ENCODE measurements at places on chromosomes 3 and 15.
A peak's percentile ranks its signal among the peaks of the same experiment; 100 is the strongest.

GRCh38 chr15:28903555-28903954, 17.8 kb downstream of the APBA2 start:
- no peak for DNase-seq

DNA sequence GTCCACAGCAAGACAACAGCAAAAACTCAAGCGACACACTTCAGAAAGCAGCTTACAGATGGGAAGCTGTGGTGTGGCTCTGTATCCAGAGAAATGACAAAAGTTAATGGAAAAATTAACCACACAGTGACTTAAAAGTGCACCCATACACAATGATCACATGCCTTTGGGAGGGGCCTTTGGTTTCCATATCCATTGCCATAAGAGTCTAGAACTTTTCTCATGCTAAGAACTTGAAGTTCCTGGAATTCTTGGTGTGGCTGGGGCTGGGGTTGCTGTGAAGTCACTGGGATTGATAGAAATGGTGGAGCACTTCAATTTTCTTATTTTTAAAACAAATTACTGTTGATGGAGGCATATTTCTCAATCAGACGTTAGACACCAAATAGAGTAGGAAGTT, 108.6 kb upstream of the FEZF2 start:
- no peak for DNase-seq

GRCh38 chr15:77482570-77482969, 61.9 kb downstream of the HMG20A start:
- no peak for DNase-seq

- DNase-seq = no peak
Measured at GRCh38 chr3:59818033-59818918, 768.5 kb upstream of the CFAP20DC start.

DNA sequence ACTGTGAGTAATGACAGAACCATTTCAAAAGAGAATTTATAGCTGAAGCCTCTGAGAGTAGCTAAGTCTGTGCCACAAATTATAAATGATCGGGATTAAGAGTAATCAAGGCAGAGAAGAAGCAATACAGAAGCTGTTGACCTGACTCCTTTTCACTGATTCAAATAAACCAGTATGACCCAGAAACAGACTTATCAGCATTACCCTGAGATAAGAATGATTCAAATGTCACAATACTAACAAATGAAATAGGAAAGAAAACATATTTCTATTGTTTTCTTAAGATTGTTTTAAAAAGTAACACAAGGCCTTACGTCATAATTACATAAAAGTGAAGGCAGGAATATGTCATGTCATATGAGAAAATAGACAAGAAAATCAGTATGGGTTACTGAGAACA, 1534.6 kb downstream of the SI start:
- DNase-seq = no peak

- DNase-seq = no peak
Measured at GRCh38 chr3:142027735-142028134, 121.6 kb downstream of the TFDP2 start.

DNA sequence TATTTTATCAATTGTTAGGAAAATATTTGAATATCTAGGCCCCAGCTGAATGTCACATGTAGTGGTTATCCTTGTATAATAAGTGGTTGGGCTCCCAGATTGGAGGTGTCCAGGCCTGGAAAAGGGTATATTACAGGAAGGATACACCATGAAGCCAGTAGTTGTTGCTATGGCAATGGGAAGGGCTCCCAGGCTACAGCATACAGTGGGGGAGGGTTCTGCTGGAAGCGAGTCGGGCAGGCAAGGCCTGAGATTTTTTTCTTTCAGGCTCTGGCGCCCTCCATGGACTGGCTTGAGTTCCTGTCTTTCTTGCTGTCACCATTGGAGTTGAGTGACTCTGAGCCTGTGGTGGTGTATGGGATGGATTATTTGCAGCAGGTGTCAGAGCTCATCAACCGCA, 8.9 kb downstream of the ECE2 start:
- no peak for DNase-seq

- DNase-seq = no peak
Measured at GRCh38 chr3:128553560-128553959, 60.6 kb upstream of the GATA2 start.

DNA sequence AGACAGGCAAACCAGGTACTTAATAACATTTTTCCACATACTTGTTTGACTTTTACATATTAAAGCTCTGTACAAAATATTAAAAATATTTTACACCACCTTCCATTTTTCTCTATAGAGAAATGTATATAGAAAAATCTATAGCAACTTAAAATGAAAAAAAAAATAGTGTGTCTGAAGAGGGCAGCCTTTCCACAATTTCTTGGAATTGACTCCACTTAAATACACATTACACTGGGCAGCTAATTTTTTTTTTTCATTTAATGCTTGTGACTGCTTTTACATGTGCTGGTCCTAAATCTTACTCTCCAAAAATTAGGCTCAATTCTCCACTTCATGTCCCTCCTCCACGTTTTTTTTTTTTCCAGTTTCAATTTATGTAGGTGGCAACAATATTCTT, 427.0 kb upstream of the RBMS3 start:
- no peak for DNase-seq

- peak; percentile 59 for DNase-seq
Measured at GRCh38 chr3:195106418-195106906, 164.5 kb downstream of the XXYLT1 start.

DNA sequence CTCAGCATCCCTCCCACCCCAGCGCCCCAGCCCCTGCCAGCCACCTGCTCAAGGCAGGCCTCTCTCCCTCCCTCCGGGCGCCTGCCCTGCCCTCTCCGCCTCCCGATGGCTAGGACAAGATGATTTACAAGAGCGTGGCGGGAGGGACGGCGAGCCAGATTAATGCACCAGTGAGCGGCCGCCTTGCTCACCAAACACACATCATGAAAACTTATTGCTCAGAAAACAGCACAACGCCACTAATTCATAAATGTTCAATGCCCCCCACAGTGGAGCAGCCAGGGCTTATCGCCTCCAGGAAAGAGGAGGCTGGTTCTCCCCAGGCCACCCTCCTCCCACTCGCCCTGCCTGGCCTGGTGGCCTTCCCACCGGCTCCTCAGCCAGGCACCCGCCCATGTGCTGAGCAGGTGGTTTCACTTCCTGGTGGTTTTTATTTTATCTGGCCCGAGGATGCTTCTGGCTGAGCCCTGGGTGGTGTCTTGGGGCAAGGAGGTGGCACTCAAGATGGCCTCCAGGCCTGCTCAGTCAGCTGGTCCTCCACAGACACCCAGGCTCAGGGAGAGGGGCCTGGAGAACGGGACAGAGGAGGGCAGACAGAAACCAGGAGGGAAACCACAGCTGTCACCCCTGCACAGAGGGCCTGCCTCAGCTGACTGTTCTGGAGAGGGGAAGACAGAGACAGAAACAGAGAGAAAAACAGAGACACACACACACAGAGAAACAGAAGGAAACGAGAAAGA, 284.9 kb downstream of the UACA start:
- no peak for DNase-seq

DNA sequence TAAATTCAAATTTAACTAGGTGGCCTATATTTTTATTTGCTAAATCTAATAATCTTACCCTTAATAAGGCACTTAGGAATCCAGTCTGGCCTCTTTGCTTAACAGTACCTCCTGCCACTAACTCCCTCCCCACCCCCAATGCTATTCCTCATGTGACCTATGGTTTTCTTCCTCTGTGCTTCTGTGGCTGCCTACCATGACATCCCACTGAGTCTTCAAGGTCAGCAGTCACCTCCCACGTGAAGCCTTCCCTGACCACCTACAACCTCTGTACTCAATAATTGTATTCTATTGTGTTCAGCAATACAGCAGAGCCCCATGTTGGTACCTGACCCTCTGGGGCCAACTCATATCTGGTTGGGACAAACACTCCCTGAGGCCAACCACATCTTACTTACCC, 9.7 kb downstream of the PARP16 start:
- DNase-seq = no peak

GRCh38 chr3:40035177-40035576, 225.8 kb downstream of the MYRIP start:
- no peak for DNase-seq

- no peak for DNase-seq
Measured at GRCh38 chr15:43950531-43950930, 123.7 kb downstream of the WDR76 start.

GRCh38 chr3:161171113-161171512, 50.0 kb upstream of the NMD3 start:
- DNase-seq = no peak

Data from stimulated activated CD8-positive, alpha-beta memory T cell treated with anti-CD3 and anti-CD28 coated beads, Interleukin-2, amount 100 ng/mL, for 48 hours (primary cell).